ENCODE measurements at places on chromosomes 1 and 21.

DNA sequence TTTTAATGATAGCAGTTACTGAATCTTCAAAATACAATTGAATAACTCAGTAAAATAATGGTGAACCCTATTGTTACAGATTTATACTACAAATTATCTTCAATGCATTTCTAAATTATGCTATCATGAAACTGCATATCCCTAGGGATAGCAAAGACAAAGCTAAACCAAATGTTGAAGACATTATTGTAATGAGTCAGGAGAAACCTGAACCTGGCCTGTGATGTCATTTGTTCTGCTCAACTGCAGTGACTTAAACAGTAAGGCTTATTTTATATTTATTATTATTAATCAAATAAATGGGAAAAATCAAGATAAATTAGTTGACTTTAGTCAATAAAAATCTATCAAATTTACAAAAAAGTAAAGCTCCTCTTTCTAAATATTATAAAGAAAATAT lies 100.3 kb downstream of the UCHL5 start:
- no peak for ATAC-seq

DNA sequence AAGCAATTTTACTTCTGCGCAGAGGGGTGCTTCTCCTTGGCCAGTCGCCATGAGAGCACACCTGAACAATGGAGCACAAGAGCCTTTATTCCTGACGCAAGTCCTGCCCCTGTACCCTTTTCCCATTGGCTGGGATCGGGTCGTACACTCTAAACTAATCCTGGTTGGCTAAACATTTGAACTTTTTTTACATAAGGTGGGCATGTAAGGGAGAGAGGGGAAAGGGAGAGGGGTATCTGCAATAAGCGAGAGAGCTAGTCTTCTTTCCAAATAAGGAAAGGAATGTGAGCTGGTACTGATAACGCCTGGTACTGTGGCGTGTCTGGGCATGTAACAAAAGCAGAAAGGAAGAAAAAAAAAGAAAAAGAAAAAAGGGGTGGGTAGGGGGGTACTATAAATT lies 21.8 kb downstream of the MFSD2A start:
- no peak for ATAC-seq

DNA sequence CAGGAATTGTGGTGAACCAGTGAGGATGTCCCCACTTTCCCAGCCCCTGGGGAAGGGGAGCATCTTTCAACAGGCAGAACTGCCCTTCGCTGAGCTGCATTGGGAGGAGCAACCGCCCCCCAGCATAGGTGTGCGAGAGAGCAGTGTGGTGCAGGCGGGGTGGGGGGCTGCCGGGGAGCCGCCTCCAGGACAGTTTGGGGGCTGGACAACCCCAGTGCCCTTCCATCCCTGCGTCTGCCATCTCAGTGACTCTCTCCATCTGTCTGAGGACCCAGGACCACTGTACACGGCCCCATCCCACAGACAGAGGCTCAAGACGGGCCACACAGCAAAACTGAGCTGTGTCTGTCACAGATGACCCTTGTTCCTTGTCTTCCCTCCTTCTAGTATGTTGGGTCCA lies 14.2 kb downstream of the PODN start:
- no peak for ATAC-seq

DNA sequence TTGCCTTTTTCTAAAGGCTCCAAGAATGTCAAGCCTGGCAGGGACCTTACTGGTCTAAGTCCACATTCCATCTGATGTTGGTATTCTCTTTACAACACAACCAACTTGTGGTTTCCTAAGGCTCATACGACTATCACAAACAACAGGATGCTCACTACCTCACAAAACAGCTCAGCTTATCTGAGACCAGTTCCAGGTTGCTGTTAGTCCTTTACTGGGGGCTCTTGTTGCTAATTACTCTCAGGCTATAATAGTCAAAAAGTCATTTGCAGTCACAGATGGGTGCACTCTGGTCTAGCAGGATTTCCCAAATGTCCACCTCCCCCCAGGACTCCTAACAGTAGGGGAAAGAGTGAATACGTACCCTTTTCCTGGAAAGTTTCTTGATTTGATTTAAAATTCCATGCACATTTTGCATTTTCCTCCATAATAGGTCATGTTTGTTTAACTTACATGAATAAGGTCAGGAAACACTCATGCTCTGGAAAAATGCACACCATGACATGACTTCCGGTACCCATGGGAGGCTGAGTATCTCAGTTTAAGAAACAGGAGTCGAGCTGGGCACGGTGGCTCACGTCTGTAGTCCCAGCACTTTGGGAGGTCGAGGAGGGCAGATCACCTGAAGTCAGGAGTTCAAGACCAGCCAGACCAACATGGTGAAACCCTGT lies 16.0 kb downstream of the LCK start:
- peak; percentile 55 for ATAC-seq

- no peak for ATAC-seq
These were observed 1.2 kb downstream of the RGL1 start for GRCh38 chr1:183806125-183806524.

GRCh38 chr21:14787312-14787711 lies 241.2 kb upstream of the SAMSN1 start:
- no peak for ATAC-seq

DNA sequence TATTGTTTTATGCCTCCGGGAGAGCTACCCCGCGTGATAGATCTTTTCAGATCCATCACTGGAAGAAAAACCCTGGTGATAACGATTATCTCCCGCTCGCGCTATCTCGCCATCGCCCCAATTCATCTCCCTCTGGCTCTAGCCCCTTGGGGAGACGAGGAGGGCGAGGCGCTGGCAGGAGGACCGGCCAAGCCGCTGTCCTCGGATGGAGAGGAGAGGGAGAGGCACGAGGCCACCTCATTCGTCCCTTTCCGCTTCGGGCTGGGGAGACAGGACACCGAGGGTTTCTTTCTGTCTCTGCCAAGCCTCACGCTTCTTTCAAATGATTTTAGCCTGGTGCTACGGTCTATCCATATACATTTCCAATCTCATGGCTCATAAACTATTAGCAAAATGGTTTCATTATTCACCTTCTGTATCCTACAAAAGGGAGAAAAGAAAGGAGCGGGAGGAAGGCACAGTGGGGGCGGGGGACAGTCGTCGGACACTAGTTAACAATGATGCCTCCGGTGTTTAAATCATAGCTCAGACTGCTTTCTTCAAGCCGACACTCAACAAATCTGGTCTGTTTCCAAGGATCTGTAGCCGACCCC lies 415.0 kb upstream of the ESRRG start:
- ATAC-seq: no peak

- peak; percentile 95 for ATAC-seq
These were observed 1.2 kb upstream of the HIVEP3 start for GRCh38 chr1:41919764-41920397.

DNA sequence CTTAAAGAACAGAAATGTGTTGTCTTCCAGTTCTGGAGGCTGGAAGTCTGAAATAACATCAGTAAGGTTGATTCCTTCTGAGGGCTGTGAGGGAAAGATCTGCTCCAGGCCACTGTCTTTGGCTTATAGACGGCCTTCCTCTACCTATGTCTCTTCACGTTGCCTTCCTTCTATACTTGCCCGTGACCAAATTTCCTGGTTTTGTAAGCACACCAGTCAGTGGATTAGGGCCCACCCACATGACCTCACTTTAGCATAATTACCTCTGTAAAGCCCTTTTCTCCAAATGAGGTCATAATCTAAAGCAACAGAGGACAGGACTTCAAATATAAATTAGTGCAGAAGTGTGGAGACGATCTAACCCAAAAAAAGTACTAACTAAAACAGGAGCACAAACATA lies 231.6 kb downstream of the NRIP1 start:
- ATAC-seq: no peak

GRCh38 chr1:26782521-26783212 lies 5.1 kb upstream of the PIGV start:
- no peak for ATAC-seq

GRCh38 chr21:45488931-45489721 lies 53.1 kb downstream of the SLC19A1 start:
- ATAC-seq: no peak

- no peak for ATAC-seq
These were observed 191.3 kb downstream of the BACH1 start for GRCh38 chr21:29490016-29490415.

GRCh38 chr1:111176678-111177077 lies 23.8 kb downstream of the DENND2D start:
- ATAC-seq: no peak

DNA sequence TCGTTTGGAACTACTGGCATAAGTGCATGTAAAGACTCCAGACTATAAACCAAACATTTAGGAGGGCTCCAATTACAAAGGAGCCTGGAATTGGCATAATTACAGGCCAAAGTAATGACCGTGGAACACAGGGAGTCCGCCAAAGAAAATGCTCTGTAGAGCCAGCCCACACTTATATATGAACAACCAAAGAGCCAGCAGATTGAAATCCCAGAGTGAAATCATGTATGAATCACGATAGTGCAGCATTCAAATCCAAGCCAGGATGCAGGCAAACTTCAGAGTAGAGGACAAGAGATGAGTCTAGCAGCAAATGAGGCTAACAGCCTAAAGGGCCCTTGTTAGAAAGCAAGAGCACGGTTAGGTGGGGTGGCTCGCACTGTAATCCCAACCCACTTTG lies 13.1 kb downstream of the VPS26C start:
- no peak for ATAC-seq

DNA sequence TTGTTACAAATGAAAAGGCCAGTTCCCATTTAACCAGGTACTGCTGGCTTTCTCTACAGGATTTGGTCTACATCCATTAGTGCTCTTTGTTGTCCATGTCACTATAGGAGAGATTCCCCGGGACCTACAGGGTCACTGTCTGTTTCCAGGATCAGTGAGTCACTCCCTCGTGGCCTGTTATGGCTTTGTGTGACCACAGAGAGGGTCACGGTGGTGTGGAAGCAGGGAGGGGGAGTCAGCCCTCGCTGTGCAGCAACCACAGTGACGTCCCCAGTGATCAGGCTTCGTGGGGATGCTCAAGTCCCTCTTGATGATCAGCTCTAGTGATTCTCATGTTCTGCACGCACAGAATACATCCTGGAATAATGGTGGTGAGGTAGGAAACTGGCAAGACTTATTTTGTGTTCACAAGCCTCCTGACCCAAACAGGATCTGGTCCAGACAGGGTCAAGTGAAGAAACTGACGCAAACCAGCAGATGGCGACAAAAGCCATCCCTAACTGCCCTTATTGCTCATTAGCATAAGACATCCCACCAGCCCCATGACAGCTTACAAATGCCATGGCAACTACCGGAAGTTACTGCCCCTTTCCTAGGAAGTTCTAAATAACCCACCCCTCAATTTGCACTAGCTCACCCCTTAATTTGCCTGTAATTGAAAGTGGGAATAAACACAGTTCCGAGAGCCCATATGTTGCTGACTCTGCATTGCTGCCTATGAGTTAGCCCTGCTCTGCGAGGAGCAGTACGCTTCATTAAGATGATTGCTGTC lies 98.5 kb downstream of the DISC1 start:
- no peak for ATAC-seq

GRCh38 chr1:161676958-161677689 lies 14.2 kb downstream of the FCGR2B start:
- ATAC-seq: no peak

- no peak for ATAC-seq
These were observed 46.5 kb upstream of the GREM2 start for GRCh38 chr1:240658312-240658960.

DNA sequence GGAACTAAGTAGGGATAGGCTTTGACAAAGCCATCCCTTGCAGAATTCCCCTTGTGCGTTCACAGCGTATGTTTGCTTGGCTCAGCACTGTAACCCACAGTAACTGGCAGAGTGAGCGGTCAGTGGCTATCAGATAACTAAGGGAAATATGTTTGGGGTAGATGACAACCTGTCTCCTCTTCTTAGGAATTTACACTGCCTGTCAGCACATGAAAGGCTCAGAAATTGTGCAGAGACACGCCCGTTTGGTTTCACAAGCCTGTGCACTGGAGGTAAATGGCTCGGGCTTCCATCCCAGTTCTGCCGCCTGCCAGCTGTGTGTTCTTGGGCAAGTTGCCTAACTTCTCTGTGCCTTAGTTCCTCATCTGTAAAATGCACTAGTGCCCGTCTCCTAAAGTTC lies 101.2 kb downstream of the PRDM2 start:
- no peak for ATAC-seq

DNA sequence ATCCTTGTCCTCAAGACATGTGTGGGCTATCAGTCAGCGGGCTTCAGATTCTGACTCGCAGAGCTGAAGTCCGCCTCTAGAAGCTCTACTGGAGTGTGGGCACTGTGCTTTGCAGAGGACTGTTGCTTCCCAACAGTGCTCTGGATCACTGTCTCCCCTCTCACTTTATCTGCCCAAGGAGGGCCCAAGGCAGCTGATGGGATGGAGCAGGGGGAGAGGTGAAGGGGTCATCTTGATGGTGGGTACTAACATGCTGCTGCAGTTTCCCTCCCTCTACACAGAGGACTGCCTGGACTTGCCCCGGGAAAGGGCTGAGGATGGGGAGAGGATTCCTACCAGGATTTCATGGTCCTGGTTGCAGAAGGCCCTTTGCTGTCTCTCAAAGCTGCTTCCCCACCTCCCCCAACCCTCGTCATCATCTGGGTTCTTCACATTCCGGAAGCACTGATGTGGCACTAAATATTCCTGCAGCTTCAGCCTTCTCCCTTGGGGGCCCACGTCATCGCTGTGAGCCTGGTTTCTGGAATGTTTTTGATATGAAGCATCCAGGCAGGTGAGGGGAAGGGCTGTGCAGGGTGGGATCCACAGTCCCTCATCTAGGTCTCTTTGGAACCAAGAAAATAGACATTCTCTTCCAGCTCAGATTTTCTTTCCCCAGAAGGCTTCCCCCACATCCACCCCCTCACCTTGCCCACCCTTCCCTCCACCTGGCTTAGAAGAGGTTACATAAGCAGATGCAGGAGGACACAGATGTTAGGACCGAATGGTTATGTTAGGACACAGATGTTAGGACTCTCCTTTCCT lies 23.2 kb downstream of the NUAK2 start:
- ATAC-seq: no peak

GRCh38 chr1:50193002-50193401 lies 84.3 kb downstream of the ELAVL4 start:
- ATAC-seq: no peak

DNA sequence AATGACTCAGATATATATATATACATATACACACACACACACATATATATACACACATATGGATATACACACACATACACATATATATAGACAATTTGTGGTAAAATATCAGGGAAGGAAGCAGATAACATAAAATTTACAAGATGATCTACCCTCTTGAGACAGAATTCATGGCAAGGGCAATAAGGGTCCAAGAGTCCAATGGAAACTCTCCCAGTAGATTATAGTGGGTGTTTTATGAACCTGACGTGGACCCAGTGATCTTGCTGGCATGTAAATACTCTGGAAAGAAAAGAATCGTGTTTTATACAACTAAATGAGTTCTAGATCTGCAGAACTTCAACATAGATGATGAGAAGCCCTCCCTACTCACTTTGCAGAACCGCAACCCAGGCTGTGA lies 49.3 kb downstream of the DENND1B start:
- no peak for ATAC-seq
